ENCODE measurements at places on chromosomes 6 and 20.

- no peak for DNase-seq
These were observed 396.5 kb downstream of the SMOC2 start for GRCh38 chr6:168837254-168838036.

- DNase-seq: no peak
These were observed 318.8 kb downstream of the BCKDHB start for GRCh38 chr6:80425089-80425823.

DNA sequence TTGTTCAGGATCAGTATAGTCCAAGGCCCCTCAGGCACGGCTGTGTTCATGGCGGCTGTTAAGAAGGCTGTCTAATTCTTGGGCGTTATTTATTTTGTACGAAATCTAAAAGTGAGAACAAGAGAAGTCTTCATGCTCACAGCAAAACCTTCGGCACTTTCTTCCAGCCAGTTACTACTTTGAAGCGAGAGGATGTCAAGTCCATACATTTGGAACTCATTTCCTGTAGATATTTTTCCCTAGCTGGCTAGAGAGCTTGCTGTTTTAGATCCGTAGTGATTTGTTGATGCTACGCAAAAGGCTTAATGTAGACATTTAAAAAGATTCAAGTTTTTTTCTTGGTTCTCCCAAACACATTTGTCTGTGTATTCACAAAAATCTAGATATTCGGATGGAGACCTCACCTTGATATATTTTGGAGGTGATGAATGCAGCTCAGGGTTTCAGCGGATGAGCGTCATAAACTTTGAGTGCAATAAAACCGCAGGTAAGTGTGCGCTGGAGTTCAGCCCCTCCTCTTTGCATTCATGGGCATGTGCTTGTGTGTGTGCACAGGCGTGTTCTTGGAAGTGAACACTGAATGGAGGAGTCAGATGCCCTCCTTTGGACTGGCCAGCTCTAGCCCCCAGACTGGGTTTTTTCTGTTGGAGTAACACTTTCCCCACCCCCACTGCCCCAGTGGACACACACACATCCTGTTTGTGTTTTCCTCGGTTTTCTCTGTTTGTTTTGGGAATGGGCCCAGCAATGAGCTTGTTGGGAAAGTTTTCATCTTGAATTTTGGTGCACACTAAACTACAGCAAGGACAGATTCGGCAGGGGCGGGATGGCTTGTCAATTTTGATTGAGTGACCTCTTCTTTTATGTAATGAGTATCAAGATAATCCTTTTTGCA is 65.4 kb downstream of the IGF2R start:
- DNase-seq: no peak

GRCh38 chr6:90537723-90538258 is 49.1 kb downstream of the MAP3K7 start:
- DNase-seq: no peak

DNA sequence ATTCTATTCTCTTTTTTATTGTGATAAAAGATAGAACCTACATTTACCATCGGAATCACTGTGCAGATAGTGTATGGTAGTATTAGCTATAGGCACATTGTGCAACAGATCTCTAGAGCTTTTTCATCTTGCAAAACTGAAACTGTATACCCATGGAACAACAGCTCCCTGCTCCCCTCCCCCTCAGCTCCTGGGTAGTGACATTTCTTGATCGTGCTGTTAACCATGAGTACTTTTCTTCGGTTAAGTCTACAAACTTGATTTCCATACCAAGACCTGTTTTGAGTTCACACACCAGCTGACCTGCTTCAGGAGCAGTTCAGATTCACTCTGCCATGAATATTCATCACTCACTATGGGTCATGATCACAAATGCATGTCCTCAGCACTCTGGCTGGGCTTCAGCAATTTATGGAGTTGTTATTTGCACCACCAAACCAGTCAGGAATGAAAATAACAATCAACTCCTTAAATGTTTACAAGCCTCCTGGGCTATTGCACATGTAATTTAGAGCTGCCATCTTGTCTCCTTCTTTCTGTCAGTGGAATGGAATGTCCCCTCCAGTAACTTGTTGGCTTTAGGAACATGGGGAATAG is 32.8 kb downstream of the PRDM1 start:
- no peak for DNase-seq

GRCh38 chr6:140043357-140043756 is 668.9 kb upstream of the CITED2 start:
- DNase-seq: no peak

DNA sequence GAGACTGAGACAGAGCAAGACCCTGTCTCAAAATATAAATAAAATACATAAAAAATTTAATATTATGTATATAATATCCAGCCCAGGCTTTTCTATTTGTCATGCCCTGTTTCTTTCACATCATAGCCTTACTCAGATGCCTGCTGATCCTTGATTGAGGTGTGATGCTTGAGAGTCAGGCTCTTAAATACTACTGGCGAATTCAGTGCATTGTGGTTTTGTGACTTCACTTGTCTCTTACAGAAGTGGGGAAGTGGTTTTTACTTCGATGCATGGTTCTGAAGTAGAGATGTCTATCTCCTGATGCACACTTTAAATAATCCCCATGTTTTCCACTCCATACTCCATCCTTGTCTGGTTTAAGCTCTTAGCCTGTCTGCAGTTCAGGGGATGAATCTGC is 29.1 kb downstream of the ASXL1 start:
- peak; percentile 25 for DNase-seq
